ENCODE measurements at places on chromosomes 2 and 18. TPM values are rescaled to one million over a fixed set of nuclear protein-coding genes. Genes with fewer than 3 reads are reported as not detected.

The CDH19 gene
- 0.32 TPM for polyA plus RNA-seq

The SPDYA gene
- 0.49 TPM for polyA plus RNA-seq

The C1D gene
- polyA plus RNA-seq, result 46.5 TPM

The LONRF2 gene
- polyA plus RNA-seq, result 2.6 TPM

- DNase-seq, result no peak
Measured at GRCh38 chr2:195721042-195721441, 64.0 kb downstream of the SLC39A10 start.

DNA sequence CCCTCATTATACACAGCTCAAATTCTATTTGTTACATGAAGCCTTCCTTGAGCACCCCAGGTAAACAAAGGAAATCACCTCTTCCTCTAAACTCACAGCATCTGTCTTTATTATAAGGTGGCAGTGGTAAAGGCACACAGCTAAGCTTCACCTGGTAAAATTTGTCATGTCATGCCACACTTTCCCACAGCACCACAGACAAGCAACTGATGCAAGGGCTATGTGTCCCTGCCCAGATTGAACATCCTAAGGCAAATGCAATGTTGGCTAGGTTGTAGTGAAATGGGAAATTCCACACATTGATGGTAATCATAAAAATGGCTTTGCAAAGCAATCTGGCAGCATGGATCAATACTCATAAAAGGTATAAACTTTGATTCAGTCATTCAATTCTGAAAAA, 18.9 kb downstream of the LDAH start:
- no peak for DNase-seq

- DNase-seq, result no peak
Measured at GRCh38 chr18:2891526-2892431, 45.0 kb downstream of the EMILIN2 start.

DNA sequence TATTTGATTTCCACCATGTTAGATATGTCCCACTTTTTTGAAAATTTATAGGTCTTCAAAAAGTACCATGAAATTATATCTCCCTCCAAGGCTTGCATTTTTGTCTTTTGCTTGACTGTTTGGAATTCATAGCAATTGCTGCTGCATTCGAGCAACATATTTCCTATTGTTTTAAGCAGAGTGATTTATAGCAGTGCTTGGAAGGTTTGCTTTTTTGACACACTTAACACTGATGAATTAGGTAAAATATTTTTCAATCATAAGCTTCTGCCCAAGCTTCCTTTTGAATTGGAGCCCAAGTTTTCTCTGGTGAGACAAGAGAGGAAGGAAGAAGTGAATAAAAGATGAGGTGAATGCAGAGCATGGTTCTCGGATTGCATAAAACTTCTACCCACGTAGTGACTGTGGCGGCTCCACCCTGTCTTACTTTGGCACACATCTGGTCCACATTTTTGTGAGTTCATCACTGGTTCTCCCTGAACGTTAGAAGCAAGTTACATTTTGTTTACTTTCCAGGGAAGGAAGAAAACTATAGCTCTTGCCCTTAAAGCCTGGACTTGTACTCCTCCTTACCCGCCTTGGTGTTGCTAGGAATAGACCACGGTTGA, 667.0 kb downstream of the TSN start:
- DNase-seq, result no peak

The ARHGAP25 gene
- polyA plus RNA-seq, result 7.7 TPM

DNA sequence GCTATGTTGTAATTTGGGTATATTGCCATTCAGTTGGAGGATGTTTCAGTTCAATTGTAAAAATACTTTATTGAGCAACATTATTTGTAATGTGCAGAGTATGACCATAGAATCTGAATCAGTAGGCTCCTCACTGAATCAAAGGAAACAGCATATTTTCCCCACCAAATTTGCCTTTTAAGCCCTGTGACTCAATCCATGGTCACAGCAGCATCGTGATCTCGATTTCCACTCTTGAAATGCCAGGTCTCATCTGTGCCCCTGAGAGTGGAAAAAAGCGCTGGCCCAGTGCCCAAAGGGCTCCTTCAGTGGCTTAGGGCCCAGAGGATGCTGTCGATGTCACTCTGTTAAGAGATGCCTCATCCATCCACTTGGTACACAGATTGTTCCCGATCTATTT, 57.5 kb downstream of the FHOD3 start:
- DNase-seq, result no peak

- no peak for DNase-seq
Measured at GRCh38 chr2:86293612-86294011, 43.8 kb downstream of the REEP1 start.

The TFCP2L1 gene
- polyA plus RNA-seq, result 57.6 TPM

- no peak for DNase-seq
Measured at GRCh38 chr2:181380581-181380980, 76.6 kb upstream of the ITGA4 start.

DNA sequence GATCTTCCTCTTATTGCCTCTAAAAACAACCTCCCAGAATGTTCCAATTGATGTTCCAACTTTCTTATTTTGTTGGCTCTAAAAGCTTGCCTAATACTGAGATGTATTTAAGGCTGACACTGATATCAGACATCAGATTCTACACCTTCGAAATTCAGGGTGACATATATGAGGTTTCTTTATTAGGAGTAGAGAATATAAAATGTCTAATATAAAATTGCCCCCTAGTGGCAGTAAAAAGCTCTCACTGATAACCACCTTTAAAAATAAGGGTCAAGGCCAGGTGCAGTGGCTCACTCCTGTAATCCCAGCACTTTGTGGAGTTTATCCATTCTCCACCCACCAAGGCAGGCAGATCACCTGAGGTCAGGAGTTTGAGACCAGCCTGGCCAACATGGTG, 789.7 kb upstream of the SLC39A10 start:
- DNase-seq, result no peak

The ZSWIM2 gene
- not detected for polyA plus RNA-seq

- DNase-seq, result no peak
Measured at GRCh38 chr18:25039781-25040180, 312.2 kb downstream of the ZNF521 start.

GRCh38 chr2:120330946-120331822, 14.8 kb upstream of the INHBB start:
- no peak for DNase-seq
